Activated CD4-positive, alpha-beta T cell treated with anti-CD3 and anti-CD28 coated beads for 36 hours (primary cell): ENCODE measurements at places on chromosomes 2 and 18. TPM values are rescaled to one million over a fixed set of nuclear protein-coding genes. Genes with fewer than 3 reads are reported as not detected.

DNA sequence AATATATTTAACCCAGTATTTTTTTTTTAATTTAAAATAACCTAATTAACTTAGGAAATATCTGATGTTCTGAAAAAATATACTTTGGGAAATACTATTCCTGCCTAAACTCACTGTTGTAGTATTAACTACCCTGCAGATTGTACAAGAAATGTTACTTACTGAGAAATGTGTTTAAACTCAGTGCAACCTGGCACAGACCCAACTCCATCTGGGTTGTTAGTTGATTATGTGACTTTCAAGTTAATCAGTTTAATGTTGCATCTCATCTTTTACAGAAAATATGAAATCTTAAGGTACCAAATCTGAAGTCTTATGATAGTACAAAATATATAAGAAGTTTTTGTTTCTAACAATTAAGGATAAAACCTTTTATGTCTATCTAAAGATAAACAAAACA, 27.3 kb downstream of the VAPA start:
- no peak for DNase-seq

- DNase-seq = no peak
Observed at GRCh38 chr2:238968616-238969384, 120.9 kb downstream of the TWIST2 start.

DNA sequence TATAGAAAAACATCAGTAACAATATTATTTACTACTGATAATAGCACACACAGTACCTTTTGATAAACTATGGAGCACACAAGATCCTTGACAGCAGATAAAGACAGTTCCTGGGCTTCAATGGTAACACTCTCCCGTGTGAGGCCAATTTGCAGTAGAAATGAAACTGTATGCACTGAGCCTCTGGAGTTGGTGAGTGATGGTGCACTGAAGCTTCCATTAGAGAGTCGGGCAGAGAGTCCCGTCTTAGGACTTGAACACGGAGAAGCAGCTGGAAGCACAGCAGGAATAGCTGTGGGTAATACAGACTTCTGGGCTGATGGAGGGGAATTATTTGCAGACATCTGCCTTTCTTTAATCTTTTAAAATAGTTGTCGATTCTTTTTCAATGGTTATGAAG, 8.5 kb downstream of the PRKD3 start:
- no peak for DNase-seq

- DNase-seq = no peak
Observed at GRCh38 chr18:56515522-56515921, 122.9 kb downstream of the TXNL1 start.

GRCh38 chr2:157320409-157320808, 5.2 kb downstream of the ERMN start:
- DNase-seq = no peak

- no peak for DNase-seq
Observed at GRCh38 chr2:128641421-128642080, 322.9 kb upstream of the HS6ST1 start.

DNA sequence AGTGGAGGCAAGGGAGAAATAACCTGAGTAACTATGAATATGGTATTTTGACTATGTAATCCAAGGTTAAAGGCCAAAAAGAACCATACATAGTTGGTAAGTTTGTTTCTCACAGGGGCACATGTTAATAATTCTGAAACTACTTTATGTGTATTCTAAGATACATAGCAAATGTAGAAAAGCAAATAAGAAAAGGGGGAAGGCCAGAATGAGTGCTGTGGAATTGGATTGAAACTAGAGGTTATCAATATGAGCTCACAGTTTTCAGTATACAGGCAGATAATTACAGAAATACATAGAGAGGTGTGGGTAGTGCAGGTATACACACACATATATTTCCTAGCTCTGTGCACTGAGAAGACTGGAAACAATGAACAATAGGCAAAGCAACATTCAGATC, 13.7 kb downstream of the INO80C start:
- DNase-seq = no peak

- no peak for DNase-seq
Observed at GRCh38 chr2:219987830-219988229, 360.4 kb downstream of the SLC4A3 start.

DNA sequence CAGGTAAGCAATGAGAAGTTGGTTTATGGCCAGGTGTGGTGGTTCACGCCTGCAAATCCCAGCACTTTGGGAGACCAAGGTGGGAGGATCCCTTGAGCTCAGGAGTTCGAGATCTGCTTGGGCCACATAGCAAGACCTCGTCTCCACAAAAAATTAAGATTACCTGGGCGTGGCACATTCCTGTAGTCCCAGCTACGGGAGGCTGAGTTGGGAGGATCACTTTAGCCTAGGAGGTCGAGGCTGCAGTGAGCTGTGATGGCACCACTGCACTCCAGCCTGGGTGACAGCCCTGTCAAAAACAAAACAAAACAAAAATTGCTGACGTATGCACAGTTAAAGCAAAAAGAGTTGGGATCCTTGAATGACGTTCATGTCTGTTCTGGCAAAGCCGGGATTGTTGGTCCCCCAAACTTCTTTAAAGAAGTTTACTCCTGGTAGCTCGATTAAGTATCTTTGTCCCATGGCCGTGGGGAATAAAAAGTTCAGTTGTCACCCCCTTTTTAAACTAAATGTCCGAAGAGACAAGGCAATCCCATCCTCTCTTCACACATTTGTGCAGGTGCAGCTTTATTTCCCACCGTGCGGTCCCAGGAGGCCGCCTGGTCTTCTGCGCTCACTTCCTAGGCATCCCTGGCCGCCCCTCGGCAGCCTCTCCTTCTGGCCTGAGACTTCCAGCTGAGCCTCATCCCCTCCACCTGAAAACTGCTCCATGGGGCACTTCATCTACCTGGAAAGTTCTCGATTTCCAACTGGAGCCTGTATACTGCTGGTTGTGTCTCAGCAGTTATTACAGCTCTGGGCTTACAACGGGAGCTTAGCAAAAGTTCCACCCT, 762 bp upstream of the SPOPL start:
- DNase-seq = peak; percentile 7

DNA sequence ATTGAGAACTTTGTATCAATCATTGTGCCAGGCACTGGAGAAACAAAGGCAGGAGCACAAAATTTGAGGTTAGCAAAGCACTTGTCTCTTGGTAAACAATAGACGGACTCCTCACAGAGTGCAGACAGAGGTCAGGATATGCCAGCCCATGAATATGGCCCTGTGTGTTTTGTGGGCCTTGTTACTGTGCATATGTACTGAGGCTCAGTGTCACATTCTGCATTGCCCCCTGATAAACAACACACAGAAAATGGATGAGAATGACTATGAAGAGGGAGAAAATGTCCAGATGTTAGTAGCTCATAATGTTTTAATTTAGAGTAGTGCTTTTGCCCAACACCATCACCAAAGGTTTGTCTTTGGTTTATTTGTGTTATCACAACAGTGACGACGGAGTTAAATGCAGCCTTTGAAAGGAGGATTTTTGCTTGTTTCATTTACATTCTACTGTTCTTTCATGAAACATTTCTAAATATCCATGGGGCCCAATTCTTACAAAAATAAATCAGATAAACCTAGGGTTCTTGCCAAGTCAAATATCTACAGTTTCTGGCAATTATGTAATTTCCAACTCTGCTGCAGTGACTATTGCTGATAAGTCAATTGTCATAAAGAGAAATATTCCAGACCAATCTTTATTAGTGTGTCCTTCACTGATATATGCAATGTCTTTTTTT, 14.6 kb upstream of the NT5C1B start:
- no peak for DNase-seq

GRCh38 chr2:18402-19271, 27.7 kb downstream of the FAM110C start:
- no peak for DNase-seq

- no peak for DNase-seq
Observed at GRCh38 chr18:58177896-58178470, 134.0 kb downstream of the NEDD4L start.

GRCh38 chr2:97908208-97908676, 87.5 kb downstream of the TMEM131 start:
- DNase-seq = no peak

GRCh38 chr2:11753886-11754699, 7.7 kb downstream of the LPIN1 start:
- DNase-seq = peak; percentile 84

- DNase-seq = no peak
Observed at GRCh38 chr2:12286347-12286746, 430.4 kb upstream of the TRIB2 start.

GRCh38 chr2:227813562-227814353, at the start of gene CCL20:
Gene CCL20 (plus strand): TSS chr2:227813842. CDS start chr2:227813912, 70 bp downstream.
- no peak for DNase-seq

GRCh38 chr18:75240433-75240832, 29.8 kb downstream of the TSHZ1 start:
- peak; percentile 34 for DNase-seq

DNA sequence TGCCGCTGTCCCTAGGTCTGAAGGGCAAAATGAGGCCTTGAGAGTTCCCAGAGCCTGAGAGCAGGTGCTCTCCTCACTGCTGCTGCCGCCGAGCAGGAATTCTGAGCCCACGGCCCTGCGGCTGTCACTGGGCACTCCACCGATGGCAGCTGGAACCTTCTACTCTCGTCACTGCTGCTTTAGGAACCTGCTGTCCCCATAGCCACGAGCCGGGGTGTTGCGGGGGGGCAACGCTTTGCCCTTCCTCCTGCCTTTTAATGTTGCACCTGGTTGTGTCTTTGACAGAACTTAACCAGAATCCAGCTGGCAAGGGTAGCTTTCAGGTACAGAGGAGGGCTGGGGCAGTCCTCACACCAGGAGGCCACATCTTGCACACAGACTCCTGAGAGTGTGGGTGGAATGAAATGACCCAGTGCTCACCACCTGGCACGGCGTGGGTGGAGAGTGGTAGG, 32.3 kb downstream of the NCK2 start:
- no peak for DNase-seq

The EPB41L3 gene
- 13.4 TPM for total RNA-seq

The TLX2 gene
- total RNA-seq = 0.18 TPM

The G6PC2 gene
- not detected for total RNA-seq

The STPG4 gene
- 0.14 TPM for total RNA-seq

The ACTR2 gene
- 388 TPM for total RNA-seq

The MYL1 gene
- total RNA-seq = not detected

The NPAS2 gene
- total RNA-seq = 7.7 TPM

The GNAL gene
- total RNA-seq = 0.21 TPM

The PLGLB1 gene
- total RNA-seq = 1.3 TPM

The PSMA8 gene
- 1.4 TPM for total RNA-seq

The SERPINB11 gene
- total RNA-seq = not detected
